ENCODE measurements at places on chromosomes 6 and 20.

- DNase-seq, result no peak
These were observed 8.8 kb upstream of the PIM1 start for GRCh38 chr6:37160922-37161778.

DNA sequence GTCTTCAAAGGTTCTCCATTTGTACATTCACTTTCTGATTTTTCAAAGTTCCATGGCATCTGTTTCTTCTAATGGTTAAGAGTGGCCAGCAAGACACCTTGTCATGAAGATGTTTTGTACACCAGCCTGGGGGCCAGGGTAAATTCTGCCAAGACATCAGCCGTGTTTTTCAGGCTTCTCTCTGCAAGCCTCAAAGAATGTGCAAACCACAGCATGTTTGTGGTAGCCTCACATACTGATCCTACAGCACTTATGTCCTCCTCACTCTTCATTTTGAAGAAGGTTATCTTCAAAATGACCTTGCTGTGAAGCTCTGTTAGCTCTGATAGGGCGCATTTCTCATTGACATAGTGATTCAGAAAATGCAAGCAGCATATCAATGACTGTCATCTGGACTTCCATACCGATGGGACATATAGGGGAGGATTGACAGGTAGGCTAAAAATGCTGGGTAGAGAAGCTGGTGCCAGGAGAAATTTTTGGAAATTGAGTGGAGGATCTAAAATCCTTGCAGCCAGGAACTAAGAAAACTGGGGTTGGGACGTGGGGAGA, 59.3 kb upstream of the SPTLC3 start:
- no peak for DNase-seq

DNA sequence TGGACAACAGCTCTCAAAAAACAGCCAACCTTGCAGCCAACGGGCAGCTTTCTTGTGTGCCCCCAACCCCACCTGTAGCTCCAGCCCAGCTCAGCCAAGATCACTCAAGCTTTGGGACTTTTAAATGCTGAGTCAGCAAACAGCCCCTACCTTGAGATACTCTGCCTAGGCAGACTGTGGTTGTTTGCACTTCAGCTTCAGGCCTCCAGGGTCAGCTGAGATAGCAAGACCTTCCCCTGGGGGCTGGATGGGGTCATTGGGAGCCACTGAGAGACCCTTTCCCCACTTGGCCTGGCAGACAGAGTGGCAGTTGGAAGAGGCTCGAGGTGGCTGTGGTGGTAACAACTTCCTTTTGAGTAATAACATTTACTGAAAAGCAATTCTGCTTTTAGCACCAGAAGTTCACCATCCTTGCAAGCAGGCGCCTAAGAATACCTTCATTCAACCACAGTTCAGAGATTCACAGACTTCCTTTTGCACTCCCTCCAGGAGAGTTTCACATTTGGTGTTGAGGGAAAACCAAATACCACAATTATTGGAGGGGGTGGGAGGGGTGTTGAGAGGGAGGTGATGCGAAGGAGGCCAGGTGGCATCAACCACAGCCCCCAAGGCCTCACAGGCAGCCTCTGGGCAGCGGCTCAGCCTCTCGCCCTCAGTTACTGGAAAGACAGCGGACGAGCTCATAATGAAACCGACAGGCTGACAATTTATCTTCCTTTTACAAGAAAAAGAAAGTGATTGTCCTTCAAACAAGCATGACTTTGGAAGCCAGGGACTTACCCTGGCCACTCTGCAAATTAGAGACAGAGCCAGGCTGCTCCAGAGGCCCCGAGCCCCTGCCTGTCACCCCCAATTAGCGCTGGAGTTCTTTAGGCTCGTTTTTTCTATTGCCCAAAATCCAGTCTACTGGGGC, 148.1 kb downstream of the CEBPB start:
- no peak for DNase-seq

DNA sequence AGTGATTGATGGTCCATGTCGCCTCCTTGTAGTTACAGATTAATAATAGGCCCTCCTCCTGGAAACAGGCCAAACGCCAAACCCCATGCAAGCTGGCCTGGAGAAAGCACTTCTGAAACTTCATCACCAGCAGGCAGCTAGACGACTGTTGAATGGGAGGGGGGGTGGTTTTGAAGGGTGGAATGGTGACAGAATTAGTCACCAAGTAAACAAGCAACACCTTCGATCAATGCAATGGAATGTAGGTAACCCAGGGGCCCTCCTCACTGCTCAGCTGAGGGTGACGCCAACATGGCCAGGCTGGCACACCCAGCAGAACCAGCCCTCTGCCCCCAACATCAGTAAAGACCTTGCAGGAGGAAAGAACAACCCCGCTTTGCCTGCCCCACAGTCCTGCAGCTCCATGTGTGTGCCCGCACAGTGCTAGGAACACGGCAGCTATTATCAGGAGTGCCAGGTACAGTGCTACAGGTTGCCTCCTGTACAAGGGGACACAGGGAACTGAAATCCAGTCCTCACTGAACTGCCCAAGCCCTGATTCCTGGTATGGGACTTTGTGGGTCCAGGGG, 2.7 kb downstream of the BCAS1 start:
- peak; percentile 17 for DNase-seq

DNA sequence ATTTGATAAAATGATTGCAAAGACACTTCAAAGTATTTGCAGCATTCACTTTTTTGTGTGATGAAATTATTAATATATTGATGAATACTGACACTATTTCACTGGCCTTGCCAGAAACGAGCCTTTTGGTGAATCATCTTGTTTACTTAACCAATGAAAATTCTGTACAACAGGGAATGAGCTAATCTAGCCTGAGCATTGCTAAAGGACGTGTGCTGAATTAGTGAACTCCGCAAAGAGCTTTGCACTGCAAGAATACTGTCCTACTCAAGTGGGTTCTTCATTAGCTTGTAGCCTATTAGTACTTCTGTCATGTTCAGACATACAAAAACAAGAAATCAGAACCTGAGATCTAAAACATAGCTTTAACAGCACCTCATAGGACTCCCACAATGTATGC, 172.0 kb upstream of the NRSN1 start:
- DNase-seq, result no peak

GRCh38 chr20:5146871-5147592, 20.2 kb downstream of the CDS2 start:
- DNase-seq, result no peak

GRCh38 chr6:14621518-14621917, 503.9 kb downstream of the CD83 start:
- DNase-seq, result no peak

DNA sequence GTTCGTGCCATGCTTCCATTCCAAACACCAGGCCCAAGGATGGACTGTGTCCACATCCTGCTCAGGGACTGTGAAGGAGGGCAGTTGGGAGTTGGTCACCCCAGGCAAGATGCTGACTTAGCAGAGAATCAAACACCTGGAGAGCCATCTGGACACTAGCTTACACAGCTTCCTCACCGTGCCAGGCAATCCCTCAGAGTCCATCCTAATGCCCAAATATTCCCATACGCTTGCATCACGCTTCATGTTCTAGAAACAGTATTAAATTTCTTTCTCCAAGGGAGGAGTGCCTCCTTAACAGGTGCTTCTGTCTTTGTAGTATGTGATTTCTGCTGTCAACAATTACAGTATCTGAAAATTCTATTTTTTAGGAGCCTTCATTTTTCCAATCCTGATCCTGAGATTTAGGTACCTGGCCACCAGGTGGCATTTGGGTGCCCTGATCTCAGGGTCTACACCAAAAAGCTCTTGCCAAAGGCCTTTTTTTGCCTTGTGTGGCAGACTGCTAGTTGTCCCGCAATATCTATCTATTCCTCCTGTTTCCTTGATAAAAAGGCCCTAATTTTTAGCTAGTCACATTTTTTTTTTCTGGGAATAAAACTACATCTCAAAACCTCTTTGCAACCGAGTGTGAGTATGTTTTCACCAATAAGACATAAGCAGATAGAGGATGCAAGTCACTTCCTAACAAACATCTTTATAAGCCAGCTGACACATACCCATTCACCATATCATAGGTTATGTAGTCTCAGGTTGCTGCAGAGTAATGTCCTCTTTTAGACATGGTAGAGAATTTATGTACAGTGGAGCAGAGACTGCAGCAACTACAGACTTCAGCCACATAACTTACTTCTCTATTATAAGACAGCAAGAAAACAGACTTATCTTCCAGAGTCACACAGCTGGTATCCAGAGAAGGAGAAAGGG, 85.0 kb downstream of the PREP start:
- peak; percentile 42 for DNase-seq

All from ELR (cell line).